ENCODE measurements at places on chromosomes 4 and X.
A peak's percentile ranks its signal among the peaks of the same experiment; 100 is the strongest.

- peak; percentile 17 for DNase-seq
Measured at GRCh38 chrX:53080628-53081580, 1.3 kb upstream of the TSPYL2 start.

DNA sequence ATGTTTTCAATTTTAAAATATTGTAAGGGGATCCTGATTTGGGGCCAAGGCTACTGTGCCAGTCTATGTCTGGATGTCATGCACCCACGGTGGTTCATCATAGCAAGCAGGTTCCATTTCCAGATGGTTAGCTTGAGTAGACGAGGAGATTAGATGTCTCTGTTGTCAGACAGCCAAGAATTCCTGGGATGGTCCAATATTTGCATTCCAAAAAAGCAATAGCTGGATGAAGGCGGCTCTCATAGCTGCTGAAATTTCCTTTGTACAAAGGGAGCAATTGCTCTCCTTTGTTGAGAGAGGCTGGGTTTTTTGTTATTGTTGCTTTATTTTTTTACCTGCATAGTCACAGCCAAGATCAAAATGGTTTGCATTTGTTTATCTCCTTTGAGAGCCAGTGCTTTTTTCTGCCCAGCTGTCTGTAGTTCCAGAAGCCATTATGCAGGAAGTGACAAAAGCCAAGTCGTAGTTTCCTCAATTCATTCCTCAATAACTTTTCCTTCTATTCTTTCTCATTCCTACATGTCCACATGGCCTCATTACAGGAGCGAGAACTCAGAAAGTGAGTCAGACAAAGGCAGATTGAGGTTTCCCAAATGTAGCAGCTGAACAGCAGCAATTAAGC is 107.9 kb downstream of the MMRN1 start:
- no peak for DNase-seq

DNA sequence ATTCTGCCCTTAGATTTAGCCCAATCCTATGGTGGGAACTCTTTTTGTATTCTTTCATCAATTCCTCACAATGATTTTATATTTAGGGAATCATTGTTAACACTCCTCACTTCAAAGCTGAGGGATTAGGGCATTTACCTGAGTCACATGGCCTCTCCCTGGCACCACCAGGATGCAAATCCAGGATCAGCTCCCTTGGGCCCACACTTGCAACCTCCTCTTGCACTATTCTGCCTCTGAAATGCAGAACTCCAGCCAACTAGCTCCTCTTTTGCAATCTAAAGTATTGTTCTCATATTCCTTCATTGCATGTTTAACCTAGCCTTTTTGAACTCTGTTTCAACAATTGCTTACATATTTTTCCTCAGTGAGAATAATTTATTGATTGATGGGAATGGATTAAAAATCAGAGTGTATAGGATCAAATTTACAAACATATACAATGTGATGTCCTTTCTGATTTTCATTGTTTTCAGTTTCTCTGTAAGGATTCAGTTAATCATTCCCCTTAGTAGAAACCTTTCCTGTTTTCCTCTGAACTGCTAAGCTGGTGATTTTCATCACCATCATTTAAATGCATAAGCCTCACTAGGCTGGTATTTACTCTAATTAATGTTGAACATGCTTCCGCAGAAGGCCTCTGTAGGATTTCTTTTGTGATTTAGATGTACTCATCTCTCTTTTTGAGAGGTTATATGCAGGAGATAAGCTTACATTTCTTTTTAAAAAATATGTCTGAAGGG is 3.3 kb upstream of the RELL1 start:
- DNase-seq = no peak

- DNase-seq = peak; percentile 55
Measured at GRCh38 chr4:60201052-60201673, 999.0 kb upstream of the ADGRL3 start.

- DNase-seq = peak; percentile 17
Measured at GRCh38 chr4:19177616-19178015, 1074.1 kb upstream of the SLIT2 start.

GRCh38 chrX:17373337-17373736 is 1.7 kb upstream of the NHS start:
- no peak for DNase-seq

DNA sequence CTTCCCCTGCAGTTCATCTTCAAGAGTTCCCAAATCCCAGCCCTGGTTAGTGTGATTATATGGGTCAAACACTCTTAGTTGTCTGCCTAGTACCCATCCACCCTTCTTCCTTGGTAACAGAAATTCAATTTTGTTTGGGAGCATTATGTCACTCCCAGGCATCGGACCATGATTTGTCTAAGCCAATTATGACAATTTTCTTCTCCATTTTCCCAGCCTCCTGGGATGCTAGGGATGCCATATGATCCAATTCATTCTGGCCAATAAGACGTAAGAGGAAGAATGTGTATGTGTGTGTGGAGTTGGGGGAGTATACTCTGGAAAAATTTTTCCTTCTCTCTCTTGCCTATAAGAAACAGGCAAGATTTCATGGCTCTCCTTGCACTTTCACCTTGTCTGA is 465.9 kb downstream of the MID1IP1 start:
- DNase-seq = no peak

GRCh38 chrX:54865208-54865607 is 55.4 kb upstream of the TRO start:
- DNase-seq = no peak

Data from fibroblast of skin of back (primary cell).